ENCODE measurements at places on chromosomes 7 and 10. TPM values are rescaled to one million over a fixed set of nuclear protein-coding genes. Genes with fewer than 3 reads are reported as not detected.

DNA sequence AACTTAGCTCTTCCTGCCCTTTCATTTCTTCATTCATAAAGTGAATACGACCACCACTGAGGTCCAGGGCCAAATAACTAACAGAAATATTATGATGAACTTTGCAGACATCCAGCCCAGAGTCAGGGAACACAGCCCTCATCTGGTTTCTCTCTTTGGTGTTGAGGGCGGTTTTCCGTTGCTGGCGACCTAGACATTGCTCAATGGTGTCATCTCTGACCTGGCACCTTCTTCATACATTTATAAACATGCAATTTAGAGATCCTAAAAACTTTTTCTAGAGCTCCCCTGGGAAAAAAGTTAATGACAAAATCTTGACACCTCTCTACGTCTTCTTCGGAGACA lies 324 bp upstream of the TET1 start:
- DNase-seq: no peak

- no peak for DNase-seq
These were observed 23.2 kb upstream of the GDF10 start for GRCh38 chr10:47276576-47277351.

The OR6B1 gene
- not detected for polyA plus RNA-seq

The UPP1 gene
- 21.9 TPM for polyA plus RNA-seq

GRCh38 chr7:20647908-20648776 lies 32.7 kb downstream of the ABCB5 start:
- peak; percentile 61 for DNase-seq

The RGR gene
- 2.7 TPM for polyA plus RNA-seq

The ADCK2 gene
- polyA plus RNA-seq: 20.9 TPM

The SAP25 gene
- polyA plus RNA-seq: 2.3 TPM

DNA sequence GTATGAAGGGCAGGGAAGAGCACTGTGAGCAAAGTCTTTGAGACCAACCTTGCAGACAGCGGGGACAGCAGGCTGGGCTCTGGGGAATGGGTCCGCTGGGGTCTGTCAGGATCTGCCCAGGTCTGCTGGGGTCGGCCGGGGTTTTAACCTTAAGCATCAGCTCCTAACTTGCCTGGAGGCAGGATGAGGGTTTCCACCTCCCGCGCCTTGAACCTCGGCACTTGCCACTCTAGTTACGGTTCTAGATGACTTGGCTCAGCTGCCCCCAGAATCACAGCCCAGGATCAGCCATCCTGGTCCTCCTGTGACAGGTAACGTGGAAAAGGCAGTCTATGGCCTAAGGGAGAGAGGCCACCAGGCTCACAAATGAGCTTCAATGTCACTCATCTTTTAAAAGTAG lies 50.4 kb upstream of the CACUL1 start:
- no peak for DNase-seq

DNA sequence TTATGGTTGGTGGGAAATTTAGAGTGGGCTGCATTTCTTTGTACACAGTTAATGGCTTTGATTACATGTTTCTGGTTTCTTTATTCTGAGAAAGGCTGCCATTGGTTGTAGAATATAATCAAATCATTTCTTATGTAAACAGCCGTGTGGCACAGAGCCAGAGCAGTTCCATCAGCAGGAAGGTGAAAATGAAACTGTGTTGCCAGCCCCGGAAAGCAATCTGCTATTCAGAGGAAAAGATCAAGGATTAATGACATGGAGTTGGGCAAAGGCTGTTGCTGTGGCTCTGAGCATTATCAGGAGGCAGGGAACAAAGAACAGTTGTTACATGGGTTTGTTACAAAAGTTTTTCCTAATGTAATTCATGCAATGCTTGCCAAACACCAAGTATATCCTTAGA lies 74.2 kb upstream of the ZNF716 start:
- DNase-seq: no peak

GRCh38 chr7:151697942-151698341 lies 178.2 kb upstream of the RHEB start:
- DNase-seq: no peak

DNA sequence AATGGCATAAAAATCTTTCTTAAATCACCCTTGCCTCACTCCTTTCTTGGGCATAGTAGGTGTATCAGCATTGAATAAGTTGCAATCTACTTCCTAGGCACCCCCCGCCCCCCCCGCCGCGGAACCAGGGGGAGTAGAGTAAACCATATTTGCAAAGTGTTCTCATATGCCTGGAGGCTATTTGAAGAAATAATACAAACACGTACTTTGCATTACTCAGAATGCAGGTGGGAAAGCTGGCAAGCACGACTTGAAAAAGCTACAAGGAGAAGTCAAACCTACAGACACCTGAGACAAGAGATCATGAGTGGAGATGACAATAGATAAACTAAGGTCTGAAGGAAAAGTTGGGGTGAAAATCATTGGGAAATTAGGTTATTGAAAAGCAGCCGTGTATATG lies 65.6 kb downstream of the POM121L12 start:
- no peak for DNase-seq

GRCh38 chr7:46123-46829 lies 146.1 kb upstream of the FAM20C start:
- no peak for DNase-seq

The PNLIPRP2 gene
- 6.1 TPM for polyA plus RNA-seq

- no peak for DNase-seq
These were observed 4.7 kb upstream of the NRBF2 start for GRCh38 chr10:63128443-63128842.

GRCh38 chr7:85711894-85712293 lies 525.0 kb upstream of the SEMA3D start:
- no peak for DNase-seq

DNA sequence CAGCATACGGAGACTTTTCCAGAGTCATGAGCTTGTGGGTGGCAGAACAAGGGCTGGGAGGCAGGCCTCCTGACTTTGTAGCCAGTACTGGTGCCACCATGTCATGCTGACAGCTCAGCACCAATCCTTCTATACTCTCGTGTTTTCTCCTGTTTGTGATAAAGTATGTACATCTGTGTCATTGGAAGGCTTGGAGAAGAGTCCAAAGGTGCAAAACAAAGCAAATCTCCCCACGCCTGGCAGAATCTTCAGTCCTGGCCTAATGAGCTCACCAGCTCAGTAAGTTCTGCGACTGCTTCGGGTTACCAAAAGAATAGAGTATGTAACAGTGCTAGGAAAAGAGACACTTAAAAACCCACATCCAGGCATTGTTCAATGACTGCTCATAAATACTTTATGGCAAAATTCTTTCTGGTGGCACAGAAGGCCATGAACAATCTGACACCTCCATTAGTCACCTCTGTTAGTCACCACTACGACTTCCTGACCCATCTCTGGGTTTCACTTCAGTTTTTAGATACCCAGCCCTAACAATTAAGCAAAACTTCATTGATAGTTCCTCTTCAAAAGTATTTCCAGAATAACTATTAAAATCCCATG lies 24.5 kb downstream of the STEAP1 start:
- no peak for DNase-seq

The ADAM22 gene
- 0.06 TPM for polyA plus RNA-seq

DNA sequence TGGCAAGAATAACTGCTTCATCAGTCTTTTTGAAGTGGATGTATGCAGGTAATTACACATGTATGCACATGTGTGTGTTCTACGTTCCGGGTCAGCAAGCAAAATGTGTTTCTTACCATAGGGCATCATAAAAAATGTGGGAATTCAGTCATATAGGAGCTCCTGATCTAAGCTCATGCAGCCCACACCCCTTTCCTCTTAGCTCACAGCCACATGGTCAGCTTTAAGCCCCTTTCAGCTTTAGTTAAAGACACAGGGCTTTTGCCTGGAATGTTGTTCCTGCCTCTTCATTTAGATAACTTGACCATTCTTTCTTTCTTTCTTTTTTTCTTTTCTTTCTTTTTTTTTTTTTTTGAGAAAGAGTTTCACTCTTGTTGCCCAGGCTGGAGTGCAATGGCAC lies 258.1 kb downstream of the RPS24 start:
- DNase-seq: no peak

DNA sequence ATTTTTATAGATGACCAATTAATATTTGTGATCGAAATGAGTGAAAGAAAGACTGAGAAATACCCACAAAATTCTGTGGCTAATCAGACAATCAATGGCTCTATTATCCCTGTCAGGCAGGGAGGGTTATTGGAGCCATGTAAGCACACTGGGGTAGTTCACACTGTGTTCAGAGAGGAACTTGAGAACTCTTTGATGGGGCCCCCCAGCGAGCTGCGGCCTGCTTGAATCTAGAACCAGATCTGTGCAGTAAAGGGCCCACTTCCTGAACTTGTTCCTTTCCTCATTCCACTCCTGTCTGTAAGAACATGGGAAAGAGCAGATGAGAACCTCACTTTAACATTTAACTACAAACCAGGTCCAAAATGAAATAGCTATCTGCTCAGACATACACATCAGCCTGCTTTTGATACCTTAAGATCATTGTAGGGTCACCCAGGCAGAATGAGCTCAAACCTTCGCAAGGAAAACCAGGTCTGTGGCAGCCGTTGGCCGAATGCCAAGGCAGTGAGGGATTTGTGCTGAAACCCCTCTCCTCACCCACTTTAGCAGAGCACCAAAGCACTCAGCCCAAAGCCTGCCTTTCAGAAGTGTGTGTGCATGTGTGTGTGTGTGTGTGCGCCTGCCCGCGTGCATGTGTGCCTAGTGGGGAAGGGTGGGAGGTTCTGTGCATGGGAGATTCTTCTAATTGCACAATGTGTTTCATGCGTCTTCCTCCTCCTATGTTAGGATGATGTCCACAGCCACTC lies 365.6 kb upstream of the MGMT start:
- no peak for DNase-seq

- no peak for DNase-seq
These were observed 50.0 kb upstream of the ITGB8 start for GRCh38 chr7:20280475-20281351.

The C10orf53 gene
- polyA plus RNA-seq: not detected

DNA sequence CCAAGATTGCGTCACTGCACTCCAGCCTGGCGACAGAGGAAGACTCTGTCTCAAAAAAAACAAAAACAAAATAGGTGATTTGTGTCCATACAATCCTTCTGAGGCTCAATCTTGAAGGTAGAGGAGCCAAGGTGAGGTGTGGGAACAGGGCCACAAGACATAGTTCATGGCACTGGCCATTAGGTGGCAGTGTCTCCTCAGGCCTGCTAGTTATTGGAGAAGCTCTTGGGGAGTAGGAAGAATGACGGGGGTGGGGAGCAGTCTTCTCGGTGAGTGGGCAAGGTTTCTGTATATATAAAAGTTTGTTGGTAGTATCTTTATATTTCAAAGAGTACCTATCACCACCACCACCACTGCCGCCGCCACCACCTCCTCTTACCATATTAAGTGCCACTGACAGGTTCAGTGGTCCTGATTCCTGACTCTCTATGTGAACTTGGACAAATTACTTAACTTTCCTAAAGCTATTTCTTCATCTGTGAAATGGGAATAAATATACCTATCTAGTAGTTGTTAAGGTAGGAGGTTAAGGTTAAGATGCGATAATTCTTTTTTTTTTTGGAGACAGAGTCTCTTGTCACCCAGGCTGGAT lies 24.0 kb downstream of the CCSER2 start:
- DNase-seq: peak; percentile 65

DNA sequence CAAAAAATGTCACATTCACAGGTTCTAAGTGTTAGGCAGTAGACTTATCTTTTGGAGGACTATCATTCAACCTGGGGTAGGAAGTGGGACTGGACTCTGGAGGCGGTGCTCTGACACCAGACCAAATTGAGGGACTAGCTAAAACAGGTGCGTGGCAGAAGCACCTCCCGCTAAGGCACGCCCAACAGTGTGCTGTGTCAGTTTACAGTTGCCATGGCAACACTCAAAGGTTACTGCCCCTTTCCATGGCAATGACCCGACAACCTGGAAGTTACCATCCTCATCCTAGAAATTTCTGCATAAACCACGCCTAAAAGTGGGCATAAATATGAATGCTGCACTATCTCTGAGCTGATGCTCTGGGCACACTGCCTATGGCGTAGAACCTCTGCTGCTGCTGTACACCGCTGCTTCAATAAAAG lies 14.0 kb upstream of the BLNK start:
- DNase-seq: no peak

- DNase-seq: peak; percentile 18
These were observed 60.4 kb downstream of the TPST1 start for GRCh38 chr7:66265566-66265965.

The GRM3 gene
- polyA plus RNA-seq: not detected

DNA sequence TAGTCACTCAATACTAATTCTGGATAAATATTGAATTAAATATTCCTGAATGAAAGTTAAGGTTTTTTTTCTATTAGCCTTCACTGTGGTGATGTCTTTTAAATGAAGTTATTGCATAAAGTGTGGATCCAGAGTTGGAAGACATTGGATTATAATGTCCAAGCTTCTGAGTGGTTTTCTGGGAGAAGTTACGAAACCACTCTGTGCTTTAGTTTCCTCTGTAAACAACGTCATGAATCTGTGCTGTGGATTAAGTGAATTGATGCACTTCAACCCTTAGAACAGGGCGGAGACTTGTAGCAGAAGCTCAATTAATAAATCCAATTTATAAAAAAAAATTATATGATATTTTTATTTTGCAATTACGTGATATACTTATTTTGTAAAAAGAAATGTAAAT lies 271.7 kb downstream of the BICC1 start:
- no peak for DNase-seq

DNA sequence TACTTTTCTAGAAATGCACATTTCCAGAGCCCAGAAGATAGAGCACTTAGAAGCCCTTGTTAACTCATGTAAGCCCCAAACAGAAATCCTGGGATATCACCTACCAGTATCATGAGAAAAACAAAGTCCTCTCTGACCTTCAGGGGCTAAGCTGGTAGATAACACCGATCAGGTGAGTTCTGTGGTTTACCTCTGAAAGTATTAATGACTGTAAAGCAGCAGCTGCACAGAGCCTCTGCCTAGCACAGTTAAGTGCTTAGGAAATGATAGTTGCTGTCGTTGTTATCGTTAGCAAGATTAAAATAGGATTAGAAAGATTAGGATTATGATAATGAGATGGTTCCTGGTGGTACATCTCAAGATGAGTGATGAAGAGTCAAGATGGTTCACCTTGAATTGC lies 64.9 kb downstream of the PLXNA4 start:
- DNase-seq: no peak

The H2AZ2 gene
- 111 TPM for polyA plus RNA-seq

The CAV2 gene
- polyA plus RNA-seq: 15.7 TPM

- DNase-seq: peak; percentile 1
These were observed 230.1 kb upstream of the SEMA3E start for GRCh38 chr7:83879063-83879462.

- DNase-seq: no peak
These were observed 935 bp downstream of the TM9SF3 start for GRCh38 chr10:96585736-96586418.

GRCh38 chr7:131546583-131547141 lies 9.8 kb downstream of the PODXL start:
- no peak for DNase-seq
